ENCODE measurements at places on chromosomes 2 and 18.

DNA sequence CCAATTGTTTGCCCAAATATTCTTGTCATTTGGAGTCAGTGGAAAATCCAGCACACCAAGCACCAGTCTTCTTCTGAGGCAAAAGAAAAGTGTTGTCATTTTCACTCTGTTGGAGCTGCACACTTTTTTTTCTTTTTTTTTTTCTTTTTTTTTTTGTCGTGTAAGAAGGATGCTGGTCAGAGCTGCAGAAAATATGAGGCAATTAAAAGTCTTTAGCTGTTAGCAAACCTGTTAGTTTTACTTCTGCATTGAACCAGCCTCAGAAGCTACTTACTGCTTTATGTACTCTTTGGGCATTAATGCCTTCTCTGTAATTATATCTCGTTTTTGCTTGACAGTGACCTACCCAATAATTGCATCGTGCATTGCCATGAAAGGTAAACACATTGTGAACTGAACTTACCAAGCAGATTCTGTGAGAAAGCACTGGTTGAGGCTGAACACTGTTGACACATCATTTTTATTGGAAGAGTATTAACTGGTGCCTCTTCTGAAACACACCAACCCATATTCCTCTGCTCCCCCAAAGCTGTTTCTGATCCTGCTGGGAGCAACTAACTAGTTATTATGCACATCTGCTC lies 165.4 kb downstream of the CAPN13 start:
- no peak for DNase-seq

- DNase-seq: no peak
Measured at GRCh38 chr2:240018071-240018750, 6.9 kb downstream of the NDUFA10 start.

DNA sequence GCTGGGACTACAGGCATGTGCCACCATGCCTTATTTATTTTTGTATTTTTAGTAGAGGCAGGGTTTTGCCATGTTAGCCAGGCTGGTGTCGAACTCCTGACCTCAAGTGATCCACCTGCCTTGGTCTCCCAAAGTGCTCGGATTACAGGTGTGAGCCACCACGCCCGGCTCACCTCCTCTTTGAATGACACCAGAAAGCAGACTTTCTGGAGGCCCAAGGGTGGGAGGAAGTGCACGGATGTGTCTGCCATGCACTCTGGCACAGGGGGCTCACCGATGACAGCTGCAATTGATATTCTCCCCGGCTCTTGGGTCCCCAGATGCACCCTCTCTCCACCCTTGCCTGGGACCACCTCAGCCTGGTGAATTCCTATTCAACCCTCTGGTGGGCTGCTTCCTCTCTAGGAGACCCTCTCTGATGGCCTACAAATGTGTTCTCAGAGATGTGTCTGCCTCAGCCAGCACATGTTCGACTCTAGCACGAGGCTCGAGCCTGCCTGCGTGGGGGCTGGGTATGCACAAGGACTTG lies 87.3 kb downstream of the SEPTIN10 start:
- DNase-seq: no peak

- DNase-seq: no peak
Measured at GRCh38 chr2:26193578-26194231, 20.8 kb downstream of the GAREM2 start.

- no peak for DNase-seq
Measured at GRCh38 chr2:44937688-44938240, 3.7 kb upstream of the SIX3 start.

GRCh38 chr2:3493615-3494007 lies 25.7 kb downstream of the ADI1 start:
- DNase-seq: no peak

- DNase-seq: no peak
Measured at GRCh38 chr2:45755585-45756335, 104.3 kb downstream of the PRKCE start.

- no peak for DNase-seq
Measured at GRCh38 chr2:199710551-199710950, 140.4 kb downstream of the FTCDNL1 start.

GRCh38 chr2:165044505-165045303 lies 89.4 kb upstream of the SLC38A11 start:
- DNase-seq: no peak

- DNase-seq: no peak
Measured at GRCh38 chr2:226030369-226030768, 630.9 kb downstream of the NYAP2 start.

DNA sequence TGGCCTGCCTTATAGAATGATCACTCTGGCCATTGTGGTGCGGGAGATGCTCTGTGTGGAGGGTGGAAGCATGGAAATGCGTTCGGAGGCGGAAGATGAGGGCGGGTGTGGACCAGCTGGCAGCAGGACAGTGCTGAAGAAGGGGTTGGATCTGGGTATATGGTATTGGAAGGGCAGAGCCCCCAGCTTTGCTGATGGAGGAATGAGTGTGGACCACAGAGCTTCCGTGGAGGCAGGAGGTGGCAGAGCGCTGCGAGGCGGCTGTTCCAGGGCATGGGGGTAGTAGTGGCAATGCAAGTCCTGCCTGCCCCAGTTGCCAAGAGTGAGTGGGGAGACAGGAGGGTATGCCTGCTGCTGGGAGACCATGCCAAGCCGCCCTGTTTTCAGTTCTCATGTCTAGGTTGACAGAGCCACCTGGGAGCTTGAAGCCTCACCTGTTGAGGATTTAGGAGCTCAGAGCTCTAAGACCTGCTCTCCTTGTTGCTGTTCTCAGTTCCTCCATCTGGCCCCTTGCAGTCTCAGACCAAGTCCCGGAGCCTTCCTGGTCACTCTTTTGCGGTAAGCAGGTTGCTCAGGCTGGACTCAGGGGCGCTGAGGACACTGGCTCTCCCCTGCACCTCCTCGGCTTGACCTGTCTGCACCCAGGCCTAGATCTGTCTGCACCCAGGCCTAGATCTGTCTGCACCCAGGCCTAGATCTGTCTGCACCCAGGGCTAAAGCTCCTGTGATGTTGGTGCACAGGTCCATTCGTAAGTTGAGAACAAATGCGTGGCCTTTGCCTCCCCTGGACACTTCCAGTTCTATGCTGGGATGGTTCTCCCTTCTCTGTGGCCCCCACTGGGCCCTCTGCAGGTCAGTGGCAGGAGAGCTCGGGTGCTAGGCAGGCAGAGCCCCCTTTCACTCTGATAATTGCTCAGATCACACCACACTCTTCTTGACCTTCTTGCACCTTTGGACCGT lies 290.5 kb upstream of the HS6ST1 start:
- no peak for DNase-seq

DNA sequence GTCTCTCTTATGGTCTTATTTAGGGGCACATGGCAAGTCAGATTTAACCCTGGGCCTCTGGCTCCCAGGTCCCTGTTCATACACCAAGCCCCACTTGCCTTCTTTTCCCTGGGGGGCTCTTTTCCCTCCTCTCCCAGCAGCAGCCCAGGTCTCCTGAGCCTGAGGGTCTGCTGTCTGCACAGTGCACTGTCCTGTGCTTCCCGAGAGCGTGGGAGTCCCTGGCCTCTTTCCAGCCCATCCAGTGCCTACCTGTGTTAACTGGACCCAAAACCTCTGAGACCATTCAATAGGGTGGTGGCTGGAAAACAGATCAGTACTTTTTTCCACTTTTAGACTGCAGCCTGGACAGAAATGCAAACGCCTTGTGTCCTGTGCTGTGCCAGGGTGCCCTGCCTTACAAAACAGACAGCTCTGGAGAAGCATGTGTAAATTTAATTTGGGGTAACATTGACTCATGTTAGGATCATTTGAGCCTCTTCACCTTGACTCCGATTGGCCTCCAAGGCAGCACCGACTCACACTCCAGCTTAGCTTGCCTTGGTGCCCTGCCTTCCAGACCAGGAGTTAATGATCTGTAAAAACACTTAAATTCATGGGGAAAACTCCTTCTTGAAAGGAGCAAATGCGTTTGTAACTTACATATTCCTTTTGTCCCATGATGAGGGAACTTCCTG lies 34.3 kb downstream of the TWIST2 start:
- DNase-seq: no peak

GRCh38 chr2:63680455-63680854 lies 91.7 kb downstream of the MDH1 start:
- no peak for DNase-seq

- DNase-seq: no peak
Measured at GRCh38 chr2:203689426-203690116, 16.9 kb upstream of the CD28 start.

DNA sequence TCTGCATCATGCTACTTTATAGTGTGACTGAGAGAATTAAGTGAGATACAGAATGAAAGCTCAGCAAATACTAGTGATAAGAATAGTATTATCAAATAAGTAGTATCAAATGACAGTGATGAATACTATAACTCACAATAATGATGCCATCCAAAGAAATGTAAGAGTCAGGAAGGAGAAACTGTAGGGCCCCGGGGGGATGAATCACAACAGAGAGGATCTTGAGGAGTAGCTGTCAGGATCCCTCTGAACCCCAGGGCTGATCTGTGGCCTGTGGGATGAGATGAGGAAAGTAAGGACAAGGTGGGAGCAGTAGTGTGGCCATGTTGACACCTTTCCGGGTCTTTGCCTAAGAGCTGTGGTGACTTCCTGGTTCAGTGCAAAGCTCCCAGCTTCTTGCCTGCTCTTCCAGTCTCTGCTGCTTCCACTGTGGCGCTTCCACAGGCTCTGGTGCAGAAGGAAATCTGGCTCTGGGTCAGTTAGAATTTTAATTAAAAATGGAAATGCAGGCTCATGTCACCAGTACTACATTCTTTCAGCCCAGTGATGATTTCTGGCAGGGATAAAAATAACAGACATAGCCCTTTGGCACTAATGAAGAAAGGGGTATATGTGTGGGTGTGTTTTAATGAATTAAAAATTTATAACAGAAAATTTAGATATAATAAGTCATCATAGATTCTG lies 166.9 kb downstream of the MYO3B start:
- DNase-seq: no peak

DNA sequence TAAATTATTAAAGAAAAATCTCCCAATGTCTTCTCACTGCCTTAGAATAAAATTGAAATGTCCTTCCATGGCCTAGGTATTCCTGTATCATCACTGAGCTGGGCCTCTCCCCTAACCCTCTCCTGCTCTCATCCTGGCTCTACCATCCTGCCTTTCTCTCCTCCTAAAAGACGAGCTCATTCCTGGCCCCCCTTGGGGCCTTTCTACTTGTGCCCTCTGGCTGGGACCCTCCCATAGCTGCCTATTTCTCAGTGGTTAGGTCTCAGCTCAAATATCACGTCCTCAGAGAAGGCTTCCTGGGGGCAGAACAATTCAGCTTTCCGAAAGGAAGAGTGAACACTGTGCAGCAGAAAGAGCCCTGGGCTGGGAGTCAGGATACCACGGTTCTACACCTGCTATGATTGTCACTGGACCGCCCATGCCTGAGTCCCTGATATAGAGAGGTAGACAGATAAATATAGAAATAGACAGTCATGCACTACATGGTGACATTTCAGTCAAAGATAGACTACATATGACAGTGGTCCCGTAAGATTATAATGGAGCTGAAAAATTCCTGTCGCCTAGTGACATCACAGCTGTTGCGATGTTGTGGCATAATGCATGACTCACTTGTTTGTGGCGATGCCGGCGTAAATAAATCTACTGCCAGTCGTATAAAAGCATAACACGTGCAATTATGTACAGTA lies 9.4 kb downstream of the DNPEP start:
- DNase-seq: no peak

- no peak for DNase-seq
Measured at GRCh38 chr2:147015591-147015990, 829.2 kb upstream of the ACVR2A start.

DNA sequence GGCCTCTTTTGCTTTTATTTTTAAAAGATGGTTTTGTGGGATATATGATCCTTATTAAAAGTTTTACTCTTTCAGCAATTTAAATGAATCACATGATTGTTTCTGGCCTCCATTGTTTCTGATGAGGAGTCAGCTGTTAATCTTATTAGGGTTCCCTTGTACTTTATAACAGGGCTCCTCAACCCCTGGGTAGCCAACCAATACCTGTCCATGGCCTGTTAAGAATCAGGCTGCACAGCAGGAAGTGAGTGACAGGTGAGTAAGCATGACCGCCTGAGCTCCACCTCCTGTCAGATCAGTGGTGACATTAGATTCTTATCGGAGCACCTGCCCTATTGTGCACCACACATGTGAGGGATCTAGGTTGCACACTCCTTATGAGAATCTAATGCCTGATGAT lies 45.1 kb upstream of the FAM98A start:
- no peak for DNase-seq

DNA sequence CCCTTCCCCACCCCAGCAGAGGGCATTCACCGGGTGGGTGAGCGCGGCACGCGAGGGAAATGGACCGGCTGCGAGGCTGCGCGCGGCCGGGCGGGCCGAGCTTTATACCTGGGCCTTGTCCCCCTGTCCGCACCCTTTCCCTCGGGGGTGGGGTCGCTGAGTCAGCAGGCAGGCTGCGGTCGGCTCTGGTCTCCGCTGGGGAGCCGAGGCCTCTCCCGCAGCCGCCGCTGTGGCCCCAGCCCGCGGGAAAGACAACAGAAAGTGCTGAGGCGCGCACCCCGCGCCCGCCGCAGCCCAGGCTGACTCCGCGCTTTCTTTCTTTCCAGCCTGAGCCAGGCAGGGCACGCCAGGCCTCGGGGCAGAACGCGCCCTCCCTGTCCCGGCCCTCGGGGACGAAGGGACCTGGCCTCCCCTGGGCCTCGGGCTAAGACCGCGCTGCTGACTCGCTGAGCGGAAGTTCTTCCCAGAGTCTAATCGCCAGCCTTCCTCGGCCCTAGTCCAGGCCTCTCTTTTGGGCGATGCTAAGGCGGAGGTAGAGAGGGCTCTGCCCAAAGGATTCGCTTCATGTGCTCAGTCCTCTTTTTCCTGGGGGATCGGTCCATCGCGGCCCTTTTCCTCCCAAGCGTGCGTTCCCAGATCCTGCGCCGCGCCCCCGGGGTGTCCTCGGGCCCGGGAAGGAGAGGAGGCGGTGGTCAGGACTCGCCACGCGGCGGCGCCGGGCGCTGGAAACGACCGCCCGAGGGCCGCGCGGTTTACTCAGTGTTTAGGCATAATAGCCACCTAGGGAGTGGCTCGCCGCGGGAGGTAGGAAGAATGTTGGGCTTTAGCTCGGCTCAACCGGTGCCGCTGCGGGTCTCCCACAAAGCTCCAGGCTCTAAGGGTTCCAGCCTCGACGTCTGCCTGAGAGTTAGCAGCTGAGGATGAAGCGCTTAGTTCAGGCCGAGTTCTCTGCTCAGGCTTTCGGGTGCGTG lies at the start of gene CRYBA2:
Gene CRYBA2 (minus strand): TSS at position 78 of the 971 bp plus-strand sequence. CDS start 246 bp downstream, outside the sequence.
- no peak for DNase-seq

- DNase-seq: no peak
Measured at GRCh38 chr2:203859030-203859789, 8.4 kb upstream of the CTLA4 start.

DNA sequence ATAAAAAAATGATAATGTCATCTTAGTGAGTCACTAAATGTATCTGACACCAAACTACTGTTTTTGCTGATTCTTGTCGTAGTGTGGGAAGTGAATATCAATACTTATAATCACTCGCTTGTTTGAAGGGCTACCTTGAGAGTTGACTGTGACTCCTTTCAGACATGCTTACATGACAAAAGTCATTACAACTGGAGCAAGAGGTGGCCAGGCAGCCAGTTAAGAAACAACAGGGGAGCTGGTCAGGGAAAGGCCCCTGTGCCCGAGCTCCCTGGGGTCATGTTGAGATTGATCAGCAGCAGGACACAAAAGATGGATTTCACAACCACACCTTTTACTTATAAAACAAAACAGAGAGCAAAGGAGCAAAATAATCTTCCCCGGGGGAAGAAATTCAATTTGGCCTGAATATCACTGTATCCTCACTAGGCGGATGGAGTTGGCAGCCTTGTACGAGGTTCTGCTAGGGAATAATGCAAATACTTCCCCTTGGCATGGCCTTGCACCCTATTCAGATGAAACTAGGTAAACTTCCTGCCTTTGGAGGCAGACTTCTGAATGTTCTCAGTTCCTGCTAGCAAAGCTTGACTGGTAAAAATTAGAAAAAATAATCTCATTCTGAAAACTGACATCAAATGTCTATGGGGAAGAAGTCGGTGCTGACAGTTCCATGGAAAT lies 101.2 kb downstream of the DYNC1I2 start:
- no peak for DNase-seq

All from heart right ventricle (tissue), 16 donors.